ENCODE measurements at places on chromosomes 3 and 15.

DNA sequence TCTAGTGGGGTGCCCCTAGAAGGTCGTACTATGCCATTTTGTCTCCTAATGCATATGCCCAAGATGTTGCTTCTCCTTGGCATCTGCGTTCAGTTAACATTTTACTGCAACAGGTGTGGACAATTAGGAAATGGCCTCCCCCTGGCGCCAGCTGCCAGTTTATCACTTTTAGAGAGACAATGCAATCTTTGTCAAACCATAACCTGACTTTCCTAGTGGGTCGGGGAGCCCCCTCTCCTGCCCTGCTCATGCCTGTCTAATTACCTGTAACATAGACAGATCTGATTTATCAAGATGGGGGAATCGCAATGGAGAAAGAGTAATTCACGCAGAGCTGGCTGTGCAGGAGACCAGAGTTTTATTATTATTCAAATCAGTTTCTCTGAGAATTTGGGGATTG lies 353.7 kb upstream of the SGO1 start:
- DNase-seq = no peak

GRCh38 chr3:67640023-67640660 lies 14.3 kb downstream of the SUCLG2 start:
- DNase-seq = no peak

DNA sequence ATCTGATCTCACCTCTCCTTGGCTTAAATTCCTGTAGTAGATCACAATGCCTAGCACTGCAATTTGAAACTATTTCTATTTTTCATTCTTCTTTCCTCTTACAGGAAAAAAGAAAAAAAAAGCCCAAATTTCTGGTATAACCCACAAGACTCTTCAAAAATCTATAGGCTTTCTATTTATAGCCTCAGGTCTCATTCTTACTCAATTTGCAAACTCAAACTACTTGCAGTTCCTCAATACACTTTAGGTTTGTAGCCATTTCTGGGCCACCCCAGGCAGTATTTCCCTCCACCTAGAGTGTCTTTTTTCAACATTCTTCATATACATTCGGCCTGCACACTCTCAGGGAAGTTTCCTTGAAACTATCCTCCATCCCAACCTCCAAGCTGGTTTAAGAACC lies 169.0 kb downstream of the TBC1D5 start:
- no peak for DNase-seq

- DNase-seq = no peak
Measured at GRCh38 chr3:21991061-21991460, 240.1 kb upstream of the ZNF385D start.

GRCh38 chr3:95705786-95706418 lies 1108.5 kb upstream of the EPHA6 start:
- DNase-seq = no peak

DNA sequence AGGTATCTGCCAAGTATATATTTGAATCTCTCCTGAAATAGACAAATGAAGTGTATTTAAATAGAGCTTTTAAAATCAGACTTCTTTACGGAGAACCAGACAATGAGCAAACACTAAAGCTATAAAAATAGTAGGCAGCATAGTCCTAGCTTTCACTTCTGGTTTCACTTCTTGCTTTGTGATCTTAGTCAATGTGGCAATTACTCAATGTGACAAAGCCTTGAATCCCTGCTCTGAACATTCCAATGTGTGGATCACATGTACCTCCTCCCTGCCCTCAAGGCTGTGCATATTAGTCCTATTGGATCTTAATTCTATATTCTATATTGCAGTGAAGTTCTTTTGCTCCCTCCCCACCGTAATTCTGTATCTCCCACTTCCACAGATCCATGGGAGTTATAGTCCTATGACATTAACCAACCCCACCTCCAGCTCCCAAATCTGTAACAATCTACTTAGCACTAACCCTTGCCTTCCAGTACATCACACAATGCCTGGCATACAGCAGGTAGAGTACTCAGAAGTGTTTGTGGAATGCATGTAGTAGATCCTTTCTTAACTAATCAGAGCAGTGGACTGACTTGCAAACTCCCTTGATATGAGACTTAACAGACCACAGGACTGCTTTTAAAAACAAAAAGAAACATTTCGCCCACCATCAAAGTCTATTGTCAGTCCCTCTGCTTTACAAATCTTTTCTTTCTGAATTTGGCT lies 24.3 kb upstream of the CP start:
- no peak for DNase-seq

DNA sequence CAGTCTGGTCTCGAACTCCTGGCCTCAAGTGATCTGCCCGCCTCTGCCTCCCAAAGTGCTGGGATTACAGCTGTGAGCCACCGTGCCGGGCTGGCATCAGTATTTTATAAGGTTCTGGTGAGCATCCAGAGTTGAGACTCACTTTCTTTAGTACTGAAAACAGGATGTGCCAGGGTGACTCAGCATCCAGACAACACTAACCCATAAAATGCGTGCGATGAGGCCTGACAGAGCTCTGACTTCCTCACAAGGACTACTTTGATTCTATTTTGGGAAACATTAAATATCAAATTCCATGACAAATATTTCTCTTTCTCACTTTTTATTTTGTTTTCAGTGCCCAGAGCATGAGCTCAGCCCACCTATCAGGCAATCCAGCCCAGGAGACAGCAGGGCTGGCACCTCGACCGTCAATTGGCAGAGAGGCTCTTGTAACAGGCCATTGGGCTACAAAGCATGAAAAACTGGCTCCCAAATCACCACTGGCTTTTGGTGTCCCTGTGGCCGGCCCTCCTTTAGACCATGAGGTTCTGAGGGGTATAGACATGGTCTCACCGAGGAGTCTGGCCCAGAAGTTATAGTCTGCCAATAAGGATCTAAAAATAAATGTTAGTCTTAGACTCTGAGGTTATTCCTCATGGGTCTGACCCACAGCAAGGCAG lies 75.0 kb downstream of the FEM1B start:
- peak; percentile 35 for DNase-seq

GRCh38 chr3:169060037-169060436 lies 603.5 kb downstream of the MECOM start:
- DNase-seq = no peak

DNA sequence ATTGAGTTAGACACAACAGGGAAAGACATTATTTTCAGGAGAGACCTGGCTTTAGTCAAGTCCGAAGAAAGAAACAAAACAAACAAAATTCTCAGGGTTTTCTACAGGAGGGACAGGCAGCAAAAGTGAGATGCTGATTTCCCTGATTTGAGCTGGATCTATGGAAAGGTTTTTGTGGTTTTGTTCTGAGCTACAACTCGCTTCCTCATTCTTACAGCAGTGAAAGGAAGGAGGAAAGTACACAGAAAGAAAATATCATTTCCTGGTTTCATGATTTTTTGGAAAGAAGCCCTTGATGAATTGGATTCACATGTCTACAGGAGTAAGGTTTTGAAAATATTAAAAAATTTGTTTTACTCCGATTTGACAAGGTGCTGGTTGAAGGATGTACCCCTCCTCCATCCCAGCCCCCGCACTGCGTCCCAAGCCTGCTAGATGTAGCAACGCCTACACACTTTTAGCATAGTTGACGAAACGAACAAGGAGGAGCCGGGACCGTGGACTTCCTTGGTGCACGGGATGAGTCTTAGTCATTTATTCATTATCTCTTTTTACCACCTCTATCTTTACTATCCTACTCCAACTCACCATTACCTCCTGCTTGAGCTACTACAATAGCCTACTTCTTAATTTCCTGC lies 10.8 kb downstream of the PRICKLE2 start:
- DNase-seq = no peak

DNA sequence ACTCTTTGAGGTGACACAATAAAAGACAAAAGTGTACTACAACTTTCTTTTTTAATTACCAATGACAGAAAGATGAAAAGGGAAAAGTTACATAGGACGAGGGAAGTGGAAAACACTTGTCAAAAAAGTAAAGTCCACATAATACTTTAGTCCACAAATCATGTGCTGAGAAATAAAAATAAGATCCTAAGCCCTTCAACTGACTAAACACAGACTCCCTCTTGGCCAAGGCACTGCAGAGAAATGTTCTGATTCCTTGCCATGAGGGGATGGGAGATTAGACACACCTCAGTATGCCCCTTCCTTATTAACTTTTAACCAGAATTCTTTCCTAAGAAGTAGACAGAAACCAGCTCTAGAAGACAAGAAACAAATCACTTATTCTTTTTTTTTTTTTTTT lies 59.5 kb upstream of the TGFBR2 start:
- no peak for DNase-seq

DNA sequence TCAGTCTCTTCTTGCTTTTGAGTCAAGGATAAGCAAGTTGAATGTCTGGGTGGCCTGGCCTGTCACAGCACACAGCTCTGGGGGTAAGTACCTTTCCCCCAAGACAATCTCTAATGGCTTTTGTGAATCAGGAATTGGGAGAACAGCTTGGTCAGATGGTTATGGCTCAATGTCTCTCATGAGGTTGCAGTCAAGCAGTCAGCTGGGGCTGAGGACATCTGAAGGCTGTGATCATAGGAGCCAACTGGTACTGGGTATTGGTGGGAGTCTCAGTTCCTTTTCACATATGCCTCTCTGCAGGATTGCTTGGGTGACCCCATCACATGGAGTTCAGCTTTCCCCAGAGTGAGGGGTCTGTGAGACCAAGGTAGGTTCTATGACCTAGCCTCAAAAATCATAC lies 33.0 kb upstream of the TMEM158 start:
- DNase-seq = no peak

DNA sequence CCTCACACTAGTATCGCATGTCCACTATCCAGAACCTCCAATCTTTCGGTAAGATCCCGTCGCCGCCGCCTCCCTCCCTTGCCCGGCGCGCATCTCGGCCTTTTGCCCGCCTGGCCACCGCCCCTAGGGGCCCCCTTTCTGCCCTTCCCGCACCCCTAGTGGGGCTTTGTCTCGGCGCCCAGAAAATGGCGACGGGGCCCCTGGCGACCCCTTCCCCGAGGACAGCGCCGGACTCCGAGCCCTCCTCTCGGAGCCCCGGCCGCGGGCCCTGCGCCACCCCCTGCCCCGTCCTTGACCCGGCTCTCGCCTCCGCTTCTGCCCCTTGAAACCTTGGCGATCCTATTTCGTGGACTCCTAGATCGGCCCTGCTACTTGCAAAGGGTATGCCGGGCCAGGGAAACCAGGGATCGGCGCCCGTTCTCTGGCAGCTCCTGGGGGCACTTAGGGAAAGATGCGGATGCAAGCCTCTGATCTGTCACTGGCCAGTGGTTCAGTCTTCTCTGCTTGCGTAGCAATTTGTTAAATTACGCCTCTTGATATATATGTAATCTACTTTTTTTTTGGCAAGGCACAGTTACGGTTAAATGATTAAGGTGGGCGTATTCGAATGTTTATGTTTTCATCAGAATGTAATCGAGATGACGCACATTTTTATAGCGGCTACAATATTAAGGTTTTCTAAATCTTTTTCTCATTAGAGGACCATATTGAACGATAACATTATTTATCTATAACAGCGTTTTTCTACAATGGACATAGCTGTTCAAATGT lies 603 bp downstream of the EIF1B start:
- DNase-seq = peak; percentile 38

DNA sequence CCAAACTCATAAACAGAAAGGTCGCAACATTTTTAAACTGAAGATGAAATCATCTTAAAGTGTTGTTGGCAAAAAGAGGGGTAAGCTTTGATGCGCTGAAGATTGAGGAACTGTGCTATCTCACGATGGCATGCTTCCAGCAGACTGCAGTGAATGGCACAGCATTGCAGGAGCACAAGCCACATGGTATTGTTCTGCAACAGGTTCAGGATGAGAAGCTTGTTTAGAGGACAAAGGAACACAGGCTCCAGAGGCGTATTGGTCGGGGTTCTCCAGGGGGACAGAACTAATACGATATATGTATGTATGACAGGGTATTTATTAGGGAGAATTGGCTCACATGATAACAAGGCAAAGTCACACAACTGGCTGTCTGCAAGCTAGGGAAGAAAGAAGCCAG lies 13.8 kb upstream of the PLD1 start:
- DNase-seq = peak; percentile 34

- DNase-seq = no peak
Measured at GRCh38 chr3:122961146-122961545, 66.4 kb downstream of the SEMA5B start.

DNA sequence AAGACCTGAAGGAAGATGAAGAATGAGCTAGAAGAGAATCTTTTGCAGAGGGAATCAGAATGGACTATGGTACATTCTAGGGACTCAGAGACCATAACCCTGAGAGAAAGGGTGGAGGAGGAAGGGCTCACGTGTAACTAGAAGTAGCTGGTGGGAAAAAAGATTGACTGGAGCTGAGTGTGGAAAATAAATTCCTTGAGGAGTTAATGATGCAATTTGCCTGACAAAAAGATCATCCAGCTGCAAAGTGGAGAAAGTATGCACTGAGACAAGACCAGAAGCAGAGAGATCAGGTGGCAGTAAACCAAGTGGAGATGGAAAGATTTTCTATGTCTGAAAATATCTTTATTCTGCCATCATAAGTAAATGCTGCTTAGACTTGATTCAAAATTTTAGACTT lies 52.9 kb upstream of the TBL1XR1 start:
- DNase-seq = no peak

DNA sequence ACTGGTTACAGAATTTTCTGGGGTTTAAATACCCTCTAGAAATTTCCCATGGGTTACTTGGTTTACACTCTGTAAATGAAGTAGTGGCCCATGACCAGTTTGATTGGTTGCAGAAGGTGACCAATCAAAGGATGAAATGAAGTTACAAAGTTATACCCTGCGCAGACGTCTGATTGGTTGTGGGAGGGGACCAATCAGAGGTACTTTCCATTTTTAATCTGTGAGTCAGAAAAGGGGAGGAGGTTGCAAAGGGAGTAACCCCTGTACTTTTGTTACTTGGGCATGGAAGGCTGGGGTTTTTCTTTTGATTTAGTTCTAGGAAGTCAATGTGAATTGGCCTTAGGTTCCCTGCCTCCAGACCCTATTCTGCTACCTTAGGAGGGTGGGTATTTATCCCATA lies 18.7 kb upstream of the APH1B start:
- peak; percentile 38 for DNase-seq

DNA sequence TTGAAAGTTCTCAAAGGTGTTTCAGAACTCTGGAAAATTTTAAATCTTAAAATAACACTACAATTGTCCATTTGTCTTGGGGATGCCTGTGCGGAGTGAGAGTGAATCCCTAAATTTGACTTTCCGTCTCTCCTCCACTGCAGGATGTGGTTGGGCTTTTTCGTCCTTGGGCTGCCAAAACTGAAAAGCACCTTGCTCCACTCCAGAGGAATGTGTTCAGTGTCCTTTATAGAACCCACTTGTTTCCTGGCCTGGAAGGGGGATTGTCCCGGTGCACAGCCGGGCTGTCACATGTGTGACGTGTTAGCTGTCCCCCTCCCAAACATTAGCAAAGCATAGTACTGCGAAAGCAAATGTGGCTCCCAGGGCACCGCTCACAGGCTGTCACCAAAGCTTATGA lies 69.6 kb upstream of the ATP10A start:
- DNase-seq = no peak

DNA sequence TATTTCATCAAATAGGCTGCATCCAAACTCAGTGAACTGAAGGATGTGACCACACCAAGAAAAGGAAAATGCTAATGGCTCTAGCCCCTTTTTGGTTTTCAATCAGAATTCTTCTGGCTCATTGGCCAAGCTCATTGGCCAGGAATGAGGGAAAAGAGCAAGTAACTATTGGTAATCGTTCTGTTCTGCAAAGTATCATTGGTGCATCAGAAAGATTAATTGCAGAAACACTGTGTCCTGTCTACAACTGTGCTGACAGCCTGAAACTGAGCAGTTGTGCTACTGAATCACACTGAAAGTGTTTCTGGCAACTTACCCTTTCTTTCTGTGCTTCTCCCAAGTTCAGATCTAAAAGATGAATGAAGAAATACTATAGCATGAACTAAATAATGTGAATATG lies 116.4 kb upstream of the ROBO2 start:
- DNase-seq = no peak
